T-helper 17 cell (primary cell): ENCODE measurements at places on chromosomes 6 and 20.

- DNase-seq, result no peak
Observed at GRCh38 chr6:90803956-90804355, 217.1 kb upstream of the MAP3K7 start.

DNA sequence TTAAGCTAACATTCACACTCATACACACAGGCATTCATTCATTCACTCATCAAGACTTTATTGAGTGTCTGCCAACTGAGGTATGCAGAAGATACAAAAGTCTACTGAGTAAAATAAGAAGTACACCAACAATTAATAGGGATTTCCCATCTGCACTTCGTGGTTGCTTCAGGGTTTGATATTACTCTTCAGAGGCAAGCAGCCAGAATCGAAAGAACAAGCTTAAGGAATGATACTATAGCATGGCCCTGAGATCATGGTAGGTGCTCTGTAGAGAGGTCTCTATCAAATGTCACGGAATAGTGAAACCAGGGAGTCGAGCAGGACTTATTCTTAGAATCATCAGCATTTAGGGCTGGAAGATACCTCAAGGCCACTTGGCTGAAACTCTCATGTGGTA is 135.4 kb downstream of the NRN1 start:
- DNase-seq, result no peak

DNA sequence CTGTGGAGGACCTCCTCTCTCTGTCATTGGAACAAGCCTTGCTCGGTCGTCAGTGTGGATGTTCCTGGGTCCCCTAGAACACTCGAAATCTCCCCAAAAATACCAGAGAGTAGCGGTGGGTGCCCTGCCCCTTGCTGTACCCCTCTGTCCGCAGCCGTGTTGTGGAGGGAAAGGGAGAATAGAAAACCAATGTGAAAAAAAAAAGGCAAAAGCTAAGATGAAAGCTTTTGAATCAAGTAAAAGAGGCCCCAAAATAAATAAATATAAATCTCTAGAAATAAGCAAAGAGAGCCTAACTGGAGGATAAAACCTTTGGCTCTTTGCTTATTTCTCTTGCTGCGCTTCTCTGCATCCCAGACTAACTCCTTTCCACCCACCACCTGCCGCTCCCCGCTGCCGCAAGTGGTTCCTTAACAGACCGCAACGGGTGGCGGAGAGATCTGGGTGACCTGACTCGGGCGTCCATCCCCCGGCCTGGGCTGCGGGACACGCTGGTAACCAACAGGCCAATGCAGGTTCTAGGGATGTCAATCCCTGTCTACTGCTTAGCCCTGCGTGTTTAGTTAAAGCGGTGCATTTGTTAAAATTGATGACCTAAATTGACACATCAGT is 110.0 kb downstream of the GPX5 start:
- no peak for DNase-seq

DNA sequence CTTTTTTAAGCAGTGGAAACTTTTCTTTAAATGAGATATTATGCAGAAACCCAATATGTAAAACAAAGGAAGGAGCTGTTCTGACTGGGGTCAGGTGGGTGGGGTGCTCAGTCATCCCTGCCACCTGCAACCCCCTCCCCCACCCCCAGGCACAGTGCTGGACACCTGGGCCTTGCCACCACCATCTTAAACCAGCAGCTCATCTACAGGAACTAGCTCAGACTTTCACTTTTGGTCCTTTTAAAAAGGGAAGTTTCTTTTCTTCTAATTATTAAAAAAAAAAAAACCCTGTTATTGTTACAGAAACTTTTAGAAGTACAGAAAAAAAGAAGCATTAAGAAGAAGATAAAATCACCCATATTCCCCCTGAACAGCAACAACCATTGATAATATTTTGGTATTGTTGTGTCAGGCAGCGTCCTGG is 37.1 kb downstream of the PPP1R16B start:
- no peak for DNase-seq

- no peak for DNase-seq
Observed at GRCh38 chr6:13014504-13015378, 298.2 kb downstream of the PHACTR1 start.

DNA sequence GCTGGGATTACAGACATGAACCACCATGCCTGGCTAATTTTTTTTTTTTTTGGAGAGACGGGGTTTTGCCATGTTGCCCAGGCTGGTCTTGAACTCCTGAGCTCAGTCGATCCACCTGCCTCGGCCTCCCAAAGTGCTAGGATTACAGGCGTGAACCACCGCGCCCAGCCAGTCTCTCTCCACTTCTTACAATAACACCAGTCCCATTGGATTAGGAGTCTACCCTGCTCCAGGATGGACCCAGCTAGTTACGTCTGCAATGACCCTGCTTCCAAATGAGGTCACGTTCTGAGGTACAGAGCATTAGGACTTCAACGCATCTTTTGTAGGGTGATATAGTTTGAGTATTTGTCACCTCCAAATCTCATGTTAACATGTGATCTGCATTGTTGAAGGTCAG is 146.9 kb upstream of the MYLIP start:
- no peak for DNase-seq

DNA sequence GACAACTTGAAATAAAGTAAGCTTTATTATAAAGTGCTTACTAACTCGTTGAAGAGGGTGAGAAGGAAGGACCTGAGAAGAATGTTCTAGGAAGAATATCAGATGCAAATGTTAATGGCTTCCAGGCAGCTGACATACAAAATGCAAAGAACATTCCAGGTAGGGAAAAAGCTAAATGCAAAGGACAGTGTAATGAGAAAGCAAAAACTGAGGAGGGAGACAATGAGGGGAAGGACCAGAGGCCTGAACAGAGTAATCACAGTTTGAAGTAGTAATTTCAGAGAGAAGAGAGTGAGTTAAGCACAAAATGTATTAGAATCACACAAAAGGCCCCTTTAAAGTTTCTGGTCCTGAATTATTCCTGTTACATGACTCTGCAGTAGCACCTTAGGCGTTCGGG is 81.3 kb downstream of the HMGCLL1 start:
- DNase-seq, result no peak

DNA sequence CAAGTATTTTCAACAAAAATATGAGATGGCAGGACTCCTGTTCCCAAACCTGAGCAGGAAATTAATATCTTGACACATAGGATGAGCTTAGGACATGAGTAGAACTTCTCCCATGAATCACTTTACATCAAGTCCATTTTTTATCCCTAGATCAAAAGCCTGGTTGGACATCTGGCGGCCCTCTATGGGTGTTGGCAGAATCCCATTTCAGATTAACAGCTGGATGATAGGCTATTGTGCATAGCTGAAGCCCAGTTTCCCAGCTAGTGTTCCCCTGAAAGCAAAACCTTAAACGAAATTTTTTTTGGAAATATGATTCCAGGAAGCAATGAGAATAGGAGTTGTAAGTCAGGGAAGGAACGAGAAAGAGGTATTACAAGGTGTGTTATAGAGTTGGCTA is 449.4 kb upstream of the CHD6 start:
- no peak for DNase-seq

- DNase-seq, result no peak
Observed at GRCh38 chr20:18052856-18053255, 4.9 kb downstream of the OVOL2 start.

- DNase-seq, result peak; percentile 46
Observed at GRCh38 chr6:32972353-32973143, 4.2 kb downstream of the BRD2 start.

GRCh38 chr6:142913511-142914047 is 31.4 kb downstream of the HIVEP2 start:
- peak; percentile 23 for DNase-seq

DNA sequence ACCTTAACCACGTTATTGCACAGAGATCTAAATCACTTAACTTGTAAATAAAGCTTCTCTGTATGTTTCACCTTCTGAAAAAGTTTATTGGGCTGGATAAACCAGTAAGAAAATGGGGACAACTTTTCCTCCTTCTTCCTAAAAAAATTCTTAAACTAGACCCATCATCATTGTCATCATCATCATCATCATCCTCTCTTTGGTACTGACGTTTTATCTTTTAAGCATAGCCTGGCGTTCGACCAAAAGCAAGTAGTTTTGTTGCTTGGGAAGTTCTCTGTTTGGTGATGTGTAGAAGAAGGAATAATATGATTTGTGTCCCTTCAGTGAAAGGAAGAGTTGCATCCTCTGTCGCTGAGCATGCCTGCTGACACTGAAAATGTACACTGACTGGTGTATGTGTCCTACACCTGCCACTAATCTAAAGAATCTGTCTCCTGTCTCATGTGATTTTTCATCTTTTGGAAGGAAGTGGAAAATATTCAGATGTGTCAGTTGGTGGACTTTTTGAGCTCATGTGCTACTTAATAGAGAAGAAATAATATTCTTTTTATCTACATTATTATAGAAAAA is 2.5 kb downstream of the CLVS2 start:
- no peak for DNase-seq

- no peak for DNase-seq
Observed at GRCh38 chr6:163446549-163446948, 32.0 kb downstream of the QKI start.

- DNase-seq, result no peak
Observed at GRCh38 chr6:2480267-2480966, 235.0 kb upstream of the GMDS start.

- DNase-seq, result no peak
Observed at GRCh38 chr6:140554421-140554820, 1180.0 kb upstream of the CITED2 start.

DNA sequence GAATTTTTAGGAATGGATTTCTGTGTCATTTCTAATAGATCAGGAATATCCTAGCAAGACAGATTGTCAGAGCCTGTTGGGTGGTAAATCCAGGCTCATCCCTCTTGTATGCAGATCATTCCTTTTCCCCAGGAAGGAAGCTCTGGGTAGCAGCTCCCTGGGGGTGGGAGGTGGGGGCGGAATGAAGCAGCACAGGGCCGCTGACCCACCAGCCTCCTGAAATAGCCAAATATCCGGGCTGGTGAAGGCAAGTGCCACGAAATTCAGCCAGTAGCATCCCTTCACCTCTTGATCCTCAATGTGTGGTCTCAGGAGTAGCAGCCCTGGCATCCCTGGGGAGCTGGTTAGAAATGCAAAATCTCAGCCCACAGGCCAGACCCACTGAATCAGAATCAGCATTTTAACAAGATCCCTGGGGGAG is 256.9 kb downstream of the LRFN2 start:
- no peak for DNase-seq

DNA sequence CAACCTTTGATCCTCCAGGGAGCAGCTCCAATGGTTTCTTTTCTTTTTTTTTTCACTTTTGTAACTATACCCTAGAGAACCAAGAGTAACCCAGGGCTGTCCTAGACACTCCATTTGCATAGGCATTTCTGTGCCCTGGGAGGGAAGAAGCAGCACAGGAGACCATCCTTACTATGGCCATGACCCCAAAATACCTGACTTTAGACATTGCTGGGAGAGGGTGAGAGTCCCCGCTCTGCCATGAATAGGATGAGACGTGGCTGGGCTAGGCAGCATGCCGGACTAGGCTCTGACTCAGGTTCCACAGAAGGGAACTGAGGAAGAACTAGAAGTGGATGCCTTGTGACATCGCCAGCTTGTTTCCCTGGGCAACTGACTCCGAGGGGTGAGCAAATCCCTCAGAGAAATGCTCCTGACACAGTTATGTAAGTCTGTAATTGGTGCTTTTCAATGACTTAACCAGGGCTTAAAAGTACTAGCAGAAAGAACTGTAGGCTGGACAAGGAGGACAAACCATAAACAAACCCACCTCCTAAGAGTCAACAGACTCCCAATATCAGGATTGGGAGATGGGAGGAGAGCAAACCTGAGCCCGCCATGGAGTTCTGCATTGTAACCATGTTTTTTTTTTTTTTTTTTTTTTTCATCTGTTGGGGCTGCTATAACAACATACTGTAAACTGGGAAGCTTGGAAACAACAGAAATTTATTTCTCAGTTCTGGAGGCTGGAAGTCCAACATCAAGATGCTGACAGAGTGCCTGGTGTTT is 910 bp upstream of the ADTRP start:
- DNase-seq, result no peak

GRCh38 chr6:9482030-9482738 is 932.7 kb downstream of the TFAP2A start:
- no peak for DNase-seq

- no peak for DNase-seq
Observed at GRCh38 chr6:45663251-45664221, 285.8 kb upstream of the SUPT3H start.

DNA sequence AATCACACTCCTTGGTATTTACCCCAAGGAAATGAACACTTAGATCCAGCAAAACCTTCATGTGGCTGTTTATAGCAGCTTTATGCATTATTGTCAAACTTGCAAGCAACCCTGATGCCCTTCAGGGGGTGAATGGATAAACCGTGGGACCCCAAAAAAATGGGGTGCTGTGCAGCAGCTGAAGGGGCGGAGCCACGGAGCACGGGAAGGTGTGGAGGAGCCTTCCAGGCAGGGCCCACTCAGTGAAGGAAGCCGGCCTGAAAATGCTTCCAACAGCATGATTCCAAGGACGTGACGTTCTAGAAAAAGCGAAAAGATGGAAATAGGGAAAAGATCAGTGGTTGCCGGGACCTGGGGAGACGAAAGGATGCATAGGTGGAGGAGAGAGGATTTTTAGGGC is 25.6 kb upstream of the FRMD1 start:
- no peak for DNase-seq

- no peak for DNase-seq
Observed at GRCh38 chr6:23267651-23268050, 698.3 kb downstream of the HDGFL1 start.

- no peak for DNase-seq
Observed at GRCh38 chr6:114897536-114897935, 554.7 kb upstream of the HS3ST5 start.

GRCh38 chr6:140711019-140711613 is 1336.7 kb upstream of the CITED2 start:
- no peak for DNase-seq
